ENCODE measurements at places on chromosomes 4 and X. TPM values are rescaled to one million over a fixed set of nuclear protein-coding genes. Genes with fewer than 3 reads are reported as not detected.
A peak's percentile ranks its signal among the peaks of the same experiment; 100 is the strongest.

Gene RHOH
- total RNA-seq = 645 TPM

Gene TMEM35A
- not detected for total RNA-seq

Gene OTC
- total RNA-seq = not detected

GRCh38 chr4:2071912-2072867, 13.1 kb downstream of the NAT8L start:
- no peaks in the 10 kb centered on the region for H3K36me3 ChIP-seq
- H3K4me3 ChIP-seq = no peak overlapping the region
- no peaks in the 10 kb centered on the region for H3K27me3 ChIP-seq
- DNase-seq = no peak
- H3K4me1 ChIP-seq = no peaks in the 10 kb centered on the region

- no peaks in the 10 kb centered on the region for H3K4me1 ChIP-seq
- no peak overlapping the region for H3K4me3 ChIP-seq
- peaks cover 2% of the 10 kb centered on the region for H3K27me3 ChIP-seq
- no peak overlapping the region for H3K27ac ChIP-seq
- DNase-seq = no peak
These were observed 33.7 kb upstream of the PTPN13 start for GRCh38 chr4:86560447-86560846.

DNA sequence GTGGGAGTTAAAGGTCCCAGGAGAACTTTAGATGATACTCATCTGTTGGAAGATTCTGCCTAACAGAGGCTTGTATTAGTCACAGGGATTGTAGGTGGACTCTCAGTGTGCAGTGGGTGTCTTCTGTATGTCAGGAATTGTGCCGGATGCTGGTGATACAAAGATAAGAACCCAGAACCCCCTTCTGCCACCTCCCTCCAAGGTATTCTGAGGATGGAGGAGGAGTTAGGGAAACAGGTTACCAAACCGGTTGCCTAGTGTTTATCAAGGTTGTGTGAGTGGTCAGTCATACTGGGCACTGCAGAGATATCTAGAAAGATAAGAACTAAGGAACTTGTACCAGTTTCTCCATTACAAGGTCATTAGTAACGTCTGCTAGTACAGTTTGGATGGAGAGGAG, 61.6 kb downstream of the PTTG2 start:
- H3K4me3 ChIP-seq = no peak overlapping the region
- no peaks in the 10 kb centered on the region for H3K27me3 ChIP-seq
- H3K4me1 ChIP-seq = no peaks in the 10 kb centered on the region
- H3K36me3 ChIP-seq = peaks cover 24% of the 10 kb centered on the region
- no peak for DNase-seq

GRCh38 chr4:143514497-143514896, 995 bp downstream of the SMARCA5 start:
- DNase-seq = peak; percentile 20
- H3K36me3 ChIP-seq = peaks cover 15% of the 10 kb centered on the region
- H3K27me3 ChIP-seq = peaks cover 10% of the 10 kb centered on the region

DNA sequence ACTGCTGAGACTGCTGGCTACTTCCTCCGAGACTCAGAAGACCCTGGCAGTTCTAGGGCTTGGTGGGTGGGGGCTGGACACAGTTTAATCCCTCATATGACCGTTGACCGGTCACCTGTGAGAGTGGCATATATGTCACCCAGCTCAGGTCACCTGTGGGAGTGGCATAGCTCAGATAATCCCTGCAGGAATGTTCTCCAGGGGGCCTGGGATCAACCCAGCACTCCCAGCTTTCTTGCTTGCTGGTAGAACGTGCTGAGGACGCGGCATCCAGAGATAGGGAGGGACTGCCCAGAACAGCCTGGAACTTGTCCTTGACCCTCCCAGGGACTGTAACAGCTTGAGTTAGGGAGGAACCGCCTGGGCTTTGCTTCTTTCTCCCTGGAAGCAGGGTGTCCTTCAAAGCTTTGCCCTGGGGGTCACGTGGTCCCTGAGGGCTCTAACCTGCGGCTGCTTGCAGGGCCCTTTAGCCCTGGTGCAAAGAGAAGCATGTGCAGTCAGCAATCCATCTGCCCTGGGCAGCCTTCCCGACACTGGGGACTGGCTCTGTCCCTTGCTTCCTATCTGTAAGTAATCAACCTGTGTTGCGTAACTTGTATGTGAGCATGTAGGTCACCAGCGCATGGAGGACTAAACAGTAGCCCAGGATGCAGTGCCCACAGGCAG, 55.3 kb downstream of the ZFYVE28 start:
- H3K4me3 ChIP-seq = no peak overlapping the region
- no peaks in the 10 kb centered on the region for H3K27me3 ChIP-seq
- H3K27ac ChIP-seq = no peak overlapping the region
- H3K4me1 ChIP-seq = peaks cover 19% of the 10 kb centered on the region
- H3K36me3 ChIP-seq = no peaks in the 10 kb centered on the region

- no peaks in the 10 kb centered on the region for H3K27me3 ChIP-seq
- no peak overlapping the region for H3K27ac ChIP-seq
- H3K4me1 ChIP-seq = no peaks in the 10 kb centered on the region
- H3K36me3 ChIP-seq = no peaks in the 10 kb centered on the region
- no peak overlapping the region for H3K4me3 ChIP-seq
These were observed 6.6 kb upstream of the CLDN24 start for GRCh38 chr4:183328832-183329231.
